SK-N-SH treated with all-trans-retinoic acid at 6 μM for 48 hours (cell line): ENCODE measurements at places on chromosomes 7 and 10.

GRCh38 chr7:22481726-22482125, 18.3 kb downstream of the STEAP1B start:
- no peak for ATAC-seq

- no peak for ATAC-seq
Measured at GRCh38 chr7:6651851-6652445, 14.8 kb downstream of the ZNF316 start.

GRCh38 chr10:79547973-79548372, 12.2 kb downstream of the SFTPA2 start:
- ATAC-seq: no peak

GRCh38 chr7:105788816-105789349, 87.5 kb downstream of the ATXN7L1 start:
- no peak for ATAC-seq

DNA sequence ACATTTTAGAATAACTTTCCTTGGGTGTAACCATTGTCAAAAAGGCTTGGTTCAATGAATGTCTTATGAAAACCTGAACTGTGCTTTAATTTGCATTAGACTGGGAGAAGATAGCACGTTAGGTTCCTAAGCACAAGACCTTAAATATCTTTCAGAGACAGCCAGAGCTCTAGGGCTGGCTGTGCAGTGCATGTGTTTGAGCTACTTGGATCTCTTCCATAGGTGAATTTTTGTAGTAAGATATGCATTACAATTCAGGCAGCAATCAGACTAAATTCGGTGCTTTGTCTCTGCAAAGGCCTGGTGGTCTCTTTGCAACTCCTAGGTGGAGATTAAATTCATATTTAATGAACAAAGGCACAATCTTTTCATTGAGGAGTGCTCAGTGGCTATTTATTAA, 192.0 kb downstream of the ZNF438 start:
- ATAC-seq: no peak

DNA sequence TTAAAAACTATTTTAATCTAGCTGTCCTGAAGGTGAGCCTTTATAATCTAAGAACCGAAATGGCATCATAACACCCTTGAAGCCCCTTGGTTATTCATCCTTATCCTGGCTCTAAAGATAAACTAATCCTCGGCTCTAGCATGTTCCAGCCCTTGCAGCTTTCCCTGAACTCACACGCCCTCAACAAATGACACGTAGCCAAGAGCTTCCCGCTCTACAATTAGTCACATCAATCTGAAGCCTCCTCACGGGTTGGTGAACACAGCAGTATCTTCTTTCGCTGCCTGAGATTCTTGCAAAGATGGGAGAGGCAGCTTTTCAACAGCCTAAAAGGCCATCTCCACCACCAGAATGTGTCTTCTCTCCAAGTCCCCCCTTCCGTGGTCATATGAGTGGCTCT, 4.1 kb downstream of the FRMD4A start:
- no peak for ATAC-seq

GRCh38 chr10:13632440-13632839, 45.7 kb downstream of the PRPF18 start:
- ATAC-seq: no peak

GRCh38 chr7:3592401-3593134, 291.5 kb downstream of the SDK1 start:
- ATAC-seq: no peak

DNA sequence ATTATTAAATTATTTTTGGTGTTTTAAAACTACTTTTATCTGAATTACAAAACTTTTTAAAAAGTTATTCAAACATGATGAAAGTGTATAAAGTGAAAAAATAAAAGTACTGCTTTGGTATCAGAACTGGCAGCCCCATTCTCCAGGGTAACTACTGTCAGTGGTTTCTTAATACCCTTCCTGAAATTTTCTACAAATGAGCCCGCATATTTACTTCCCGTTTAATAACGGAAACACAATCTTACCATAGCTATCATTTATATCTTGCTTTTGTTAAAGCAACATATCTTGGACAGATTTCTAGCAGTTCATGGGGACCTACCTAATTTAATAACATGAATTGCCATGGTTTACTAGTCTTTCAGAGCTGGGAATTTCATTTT, 249.9 kb downstream of the RNLS start:
- ATAC-seq: no peak

- ATAC-seq: peak; percentile 17; the same call in 2 of the 3 replicates
Measured at GRCh38 chr7:100793806-100794660, 33.3 kb downstream of the EPHB4 start.

- ATAC-seq: peak; percentile 98
Measured at GRCh38 chr7:141975806-141976523, 2.4 kb upstream of the TAS2R38 start.

DNA sequence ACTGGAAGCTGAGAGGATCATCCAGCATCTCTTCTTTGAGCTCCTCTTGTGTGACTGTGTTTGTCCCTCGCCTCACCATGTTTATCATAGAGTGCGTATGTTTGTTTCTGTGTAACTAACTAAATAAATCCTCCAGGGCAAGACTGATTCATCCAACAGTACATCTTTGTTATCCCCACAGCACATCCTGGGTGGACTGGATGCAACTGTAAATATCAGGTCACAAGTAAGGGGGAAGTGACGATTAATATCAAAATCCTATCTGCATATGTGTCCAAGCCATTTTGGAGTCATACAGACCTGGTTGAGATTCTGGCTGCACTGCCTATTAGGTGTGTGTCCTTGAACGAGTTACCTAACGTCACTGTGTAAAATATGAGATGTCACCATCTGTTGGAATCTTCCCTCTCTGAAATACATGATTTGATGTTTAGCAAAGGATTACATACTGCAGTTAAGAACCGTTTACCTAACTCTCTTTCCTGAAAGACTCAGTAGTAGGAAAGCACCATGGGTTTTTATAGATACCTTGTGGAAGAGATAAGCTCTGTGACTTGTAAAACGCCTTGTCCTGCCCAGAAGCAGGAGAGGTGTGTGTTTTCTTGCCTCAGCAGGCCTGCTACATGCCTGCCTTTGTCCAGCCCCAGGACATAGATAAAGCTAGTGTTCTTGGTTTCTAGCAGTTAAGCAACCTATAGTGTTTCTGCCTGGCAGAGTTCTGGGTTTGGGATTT, 25.8 kb downstream of the WBP1L start:
- ATAC-seq: no peak

- no peak for ATAC-seq
Measured at GRCh38 chr7:6437251-6437650, 10.5 kb downstream of the DAGLB start.

GRCh38 chr7:24502135-24502488, 71.1 kb upstream of the PALS2 start:
- ATAC-seq: no peak

DNA sequence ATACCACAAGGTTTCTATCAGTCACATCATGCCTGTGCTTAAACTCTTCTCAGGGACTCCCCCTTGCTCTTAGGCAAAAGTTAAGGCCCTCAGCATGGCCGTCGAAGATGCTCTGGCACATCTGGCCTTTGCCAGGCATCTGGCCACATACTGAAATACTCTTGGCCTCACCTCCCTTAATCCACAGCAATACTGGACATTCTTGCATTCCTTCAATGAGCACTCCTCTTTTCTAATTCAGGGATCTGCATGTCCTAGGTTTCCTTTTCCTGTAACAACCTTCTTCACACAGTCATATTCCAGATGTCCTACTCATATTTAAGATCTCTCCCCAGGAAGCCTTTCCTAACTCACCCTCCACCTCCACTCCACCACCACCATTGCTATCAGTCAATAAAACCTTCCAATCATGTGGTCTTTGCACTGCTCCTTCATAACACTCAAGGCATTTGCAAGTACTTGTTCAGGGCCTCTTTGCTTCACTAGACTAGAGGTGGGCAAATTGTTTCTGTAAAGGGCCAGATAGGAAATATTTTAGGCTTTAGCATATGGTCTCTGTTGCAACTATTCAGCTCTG, 216.6 kb downstream of the KCNMA1 start:
- ATAC-seq: no peak

DNA sequence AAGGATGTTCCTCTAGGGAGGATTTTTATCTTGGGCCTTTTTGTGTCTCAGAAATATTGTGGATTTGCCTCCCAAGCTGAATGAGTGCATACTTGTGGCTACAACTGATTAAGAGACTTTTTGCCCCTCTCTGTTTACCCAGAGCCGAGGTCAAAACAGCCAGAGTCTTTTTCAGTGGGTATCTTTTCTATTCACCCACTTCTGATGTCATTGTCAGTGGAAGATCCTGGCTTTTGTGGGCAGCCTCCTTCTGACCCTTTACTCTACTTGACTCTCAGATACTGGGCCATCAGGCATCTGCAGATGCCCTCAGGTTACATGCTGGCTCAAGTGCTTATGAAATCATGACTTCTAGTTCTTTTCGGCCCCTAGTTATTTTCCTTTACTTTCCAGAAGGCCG, 19.6 kb upstream of the PIP4K2A start:
- ATAC-seq: no peak

DNA sequence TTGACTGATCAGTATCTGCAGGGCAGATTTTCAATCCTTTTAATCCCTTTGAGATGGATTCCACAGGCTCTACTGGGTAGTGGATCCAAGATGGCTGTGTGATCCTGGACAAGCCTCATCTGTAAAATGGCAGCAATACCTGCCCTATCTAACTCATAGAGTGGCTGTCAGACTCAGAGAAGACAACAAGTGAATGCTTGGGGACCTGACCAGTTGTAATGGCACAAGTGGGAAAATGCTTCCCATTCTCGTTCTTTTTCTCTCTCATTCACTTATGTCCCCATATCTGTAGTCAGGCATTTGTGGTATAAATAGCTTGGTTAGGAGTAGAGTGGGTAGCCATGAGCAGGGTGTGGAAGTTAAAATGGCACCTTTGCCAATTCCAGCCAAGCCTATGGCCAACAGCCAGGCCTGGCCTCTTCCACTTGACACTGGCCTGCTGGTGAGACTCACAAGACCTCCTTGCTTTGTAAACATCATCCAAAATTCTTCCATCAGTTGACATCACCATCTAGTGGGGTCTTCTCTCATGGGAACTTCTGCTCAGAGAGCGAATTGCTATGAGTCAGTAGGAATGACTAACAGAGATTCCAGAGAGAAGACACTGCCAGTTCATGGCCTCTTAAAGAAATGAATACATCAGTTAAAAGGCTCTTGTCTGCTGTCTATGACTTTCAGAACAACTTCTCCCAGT, 150.1 kb downstream of the PLPP4 start:
- peak; percentile 85 for ATAC-seq

DNA sequence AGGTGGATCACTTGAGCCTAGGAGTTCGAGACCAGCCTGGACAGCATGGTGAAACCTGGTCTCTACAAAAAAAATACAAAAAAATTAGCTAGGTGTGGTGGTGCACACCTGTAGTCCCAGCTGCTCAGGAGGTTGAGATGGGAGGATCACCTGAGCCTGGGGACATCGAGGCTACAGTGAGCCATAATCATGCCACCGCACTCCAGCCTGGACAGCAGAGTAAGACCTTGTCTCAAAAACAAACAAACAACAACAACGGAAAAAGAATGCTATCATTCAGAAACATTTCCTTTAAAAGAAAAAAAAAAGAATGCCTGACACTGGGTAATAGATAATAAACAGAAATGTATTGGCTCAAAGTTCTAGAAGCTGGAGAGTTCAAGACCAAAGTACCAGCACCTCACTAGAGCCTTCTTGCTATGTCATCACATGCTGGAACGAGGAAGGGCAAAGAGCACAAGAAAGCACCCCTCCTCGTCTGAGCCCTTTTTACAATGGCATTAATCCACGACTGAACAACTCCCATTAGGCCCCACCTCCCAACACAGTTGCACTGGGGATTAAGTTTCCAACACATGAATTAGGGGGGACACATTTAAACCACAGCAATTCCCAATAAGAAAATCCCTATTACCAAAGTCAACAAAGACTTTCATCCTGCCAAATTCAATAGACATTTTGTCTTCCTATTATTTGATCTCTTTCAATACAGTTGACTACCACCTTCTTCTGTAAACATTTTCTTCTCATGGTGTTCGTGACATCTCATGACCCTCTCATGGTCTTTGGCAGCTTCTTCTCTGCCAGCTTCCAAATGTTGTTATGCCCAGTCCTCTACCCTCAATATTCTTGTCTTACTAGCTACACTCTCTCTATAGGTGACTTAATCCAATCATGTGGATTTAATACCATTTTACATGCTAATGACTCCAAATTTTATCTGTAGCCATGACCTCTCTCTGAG, 20.0 kb downstream of the AKR1D1 start:
- no peak for ATAC-seq

DNA sequence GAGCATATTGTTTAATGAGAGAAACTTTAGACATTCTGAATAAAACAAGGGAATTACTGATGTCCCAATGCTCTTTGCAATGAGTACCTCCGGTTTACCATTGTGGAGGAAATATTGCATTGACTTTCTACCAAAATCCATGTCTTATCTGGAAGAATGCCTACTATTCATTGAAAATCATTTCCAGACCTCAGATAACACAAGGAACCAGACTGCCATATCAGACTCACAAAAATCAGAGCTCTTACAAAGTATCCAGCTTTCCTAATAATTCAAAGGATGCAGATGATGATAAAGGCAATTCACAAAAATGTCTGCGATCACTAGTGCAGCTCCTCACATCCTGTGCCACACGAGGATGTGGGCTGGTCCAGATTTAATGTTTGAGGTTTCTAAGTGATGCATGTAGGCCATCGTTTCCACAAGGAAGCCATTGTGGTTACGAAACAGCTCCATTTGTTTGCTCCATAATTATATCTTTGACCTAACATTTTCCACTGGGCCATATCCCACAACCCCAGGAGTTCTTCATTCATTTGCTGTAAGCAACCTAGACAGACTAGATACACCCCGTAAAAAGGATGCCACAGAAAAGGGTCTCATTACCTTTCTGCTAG, 831.1 kb upstream of the C7orf33 start:
- no peak for ATAC-seq

GRCh38 chr7:139562491-139562890, 39.0 kb downstream of the CLEC2L start:
- no peak for ATAC-seq

GRCh38 chr10:124829447-124830115, 28.0 kb downstream of the ABRAXAS2 start:
- ATAC-seq: no peak
